Activated gamma-delta T cell treated with Interleukin-2 at 50 U/mL for 16 hours (primary cell): ENCODE measurements at places on chromosomes 12 and 14.

DNA sequence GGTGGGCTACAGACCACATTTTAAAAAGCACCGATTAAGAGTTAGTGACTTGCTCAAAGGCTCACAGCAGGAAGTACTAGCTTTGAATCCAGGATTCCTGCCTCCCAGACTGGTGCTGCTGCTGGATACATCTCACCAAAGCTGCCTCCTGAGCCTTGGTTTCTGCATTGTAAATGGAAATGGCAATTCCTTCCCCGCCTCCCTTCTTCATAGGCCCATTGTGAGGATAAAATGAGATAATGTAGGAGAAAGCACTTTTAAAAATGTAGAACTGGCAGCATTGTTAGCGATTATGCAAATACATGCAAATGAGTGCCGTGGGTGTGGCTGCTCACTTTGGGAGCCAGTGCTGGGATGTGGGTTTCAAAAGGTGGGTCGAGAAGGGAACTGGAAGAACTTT lies 15.4 kb downstream of the PDE1B start:
- no peak for DNase-seq

GRCh38 chr12:52495389-52495788 lies 2.3 kb upstream of the KRT6A start:
- no peak for DNase-seq

DNA sequence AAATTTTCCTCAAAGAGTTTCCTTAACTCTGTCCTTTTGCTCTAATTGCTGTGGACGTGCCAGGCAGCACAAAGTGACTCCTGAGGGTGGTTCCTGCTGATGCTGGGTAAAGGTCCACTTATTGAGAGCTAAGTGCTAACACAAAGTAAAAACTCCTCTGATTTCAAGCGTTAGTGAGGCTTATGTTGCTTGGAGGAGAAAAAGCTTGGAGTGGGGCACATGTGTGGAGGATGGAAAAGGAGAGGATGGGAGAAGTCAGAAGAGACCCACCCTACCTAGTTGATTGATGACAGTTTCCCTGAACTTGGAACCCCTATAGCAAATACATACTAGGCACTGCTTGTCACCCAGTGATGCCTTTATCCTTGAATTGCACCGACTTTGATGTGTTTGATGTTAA lies 10.1 kb upstream of the SLC11A2 start:
- no peak for DNase-seq

DNA sequence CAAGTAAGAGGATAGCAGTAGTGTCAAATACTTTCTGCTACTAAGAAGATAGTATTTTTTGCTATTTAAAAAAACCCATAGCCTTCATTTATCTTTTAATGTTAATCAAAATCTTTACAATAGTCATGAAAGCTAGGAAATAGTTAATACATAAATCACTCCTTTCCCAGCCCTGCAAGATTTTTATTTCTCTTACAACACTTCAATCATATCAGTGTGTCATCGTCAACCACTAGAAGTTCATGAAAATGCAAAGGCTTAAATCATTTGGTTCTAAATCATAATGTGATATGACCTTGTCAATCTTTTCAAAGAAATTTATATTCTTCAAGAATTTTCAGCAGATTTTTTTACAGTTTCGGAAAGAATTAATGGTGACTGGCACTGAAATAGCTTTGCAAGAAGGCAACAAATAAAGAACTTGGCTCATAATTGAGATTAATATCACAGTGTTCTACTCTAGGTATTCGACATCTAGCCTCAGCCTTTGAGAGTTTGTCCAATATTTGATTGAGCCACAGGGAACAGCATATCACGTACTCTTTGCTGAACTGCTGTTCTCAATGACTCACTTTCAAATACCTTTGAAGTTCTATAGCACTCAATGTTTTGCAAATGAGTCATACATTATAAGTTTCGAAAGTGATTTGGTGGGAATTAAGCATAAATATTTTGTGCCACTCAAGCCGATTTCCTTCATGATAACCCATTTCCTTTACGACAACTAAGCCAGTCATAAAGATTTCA lies 384.0 kb upstream of the FOXG1 start:
- no peak for DNase-seq

DNA sequence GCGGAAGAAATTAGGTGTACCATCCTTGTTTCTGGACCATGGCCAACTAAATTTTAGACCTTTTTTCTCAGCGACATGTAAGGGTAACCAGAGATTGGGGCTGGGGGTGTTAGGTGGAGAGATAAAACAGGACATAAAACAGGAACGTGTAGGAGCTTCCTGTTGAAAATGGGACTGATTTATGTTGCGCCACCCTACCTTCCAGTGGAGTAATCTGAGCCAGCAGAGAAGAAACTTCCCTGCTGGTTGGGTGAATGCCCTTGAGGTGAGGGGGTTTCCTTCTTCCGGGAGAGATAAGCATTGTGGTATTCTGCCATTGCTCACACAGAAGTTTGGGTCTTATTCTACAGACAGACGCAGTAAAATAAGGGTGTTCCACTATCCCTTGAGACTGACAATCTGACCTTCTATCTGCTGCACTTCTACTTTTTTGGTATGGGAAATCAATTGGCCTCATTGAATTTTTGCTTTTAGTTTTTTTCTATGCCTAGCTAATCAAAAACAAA lies 417.6 kb downstream of the PCNX1 start:
- DNase-seq = peak; percentile 26

DNA sequence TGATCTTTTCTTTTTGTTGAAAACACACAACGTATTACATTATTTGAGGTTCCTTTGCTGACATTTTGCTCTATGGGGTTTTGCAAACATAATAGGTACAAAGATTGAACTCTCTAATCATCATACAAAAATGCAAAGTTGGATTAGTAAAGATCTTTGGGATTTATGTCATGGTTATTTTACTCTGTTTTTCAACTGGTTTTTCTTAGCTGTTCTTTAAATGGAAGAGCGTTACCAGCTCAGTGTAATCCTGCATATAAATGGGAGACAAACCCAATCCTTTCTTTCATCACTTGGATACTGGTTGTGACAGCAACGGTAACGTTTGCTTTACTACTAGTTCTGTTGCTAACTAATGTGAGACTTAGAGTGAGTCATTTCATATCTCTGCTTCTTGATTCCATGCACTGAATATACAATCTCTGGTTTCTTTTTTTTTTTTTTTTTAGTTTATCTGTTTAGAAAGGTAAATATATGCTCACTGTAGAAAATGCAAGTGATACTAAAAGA lies 104.9 kb upstream of the NOVA1 start:
- DNase-seq = no peak

GRCh38 chr12:24911271-24911791 lies 37.6 kb downstream of the BCAT1 start:
- no peak for DNase-seq

- DNase-seq = no peak
Measured at GRCh38 chr14:84090837-84091236, 1439.1 kb upstream of the FLRT2 start.

GRCh38 chr12:128802756-128803155 lies 21.0 kb downstream of the SLC15A4 start:
- no peak for DNase-seq

GRCh38 chr12:7271893-7272514 lies 31.9 kb upstream of the ACSM4 start:
- no peak for DNase-seq

DNA sequence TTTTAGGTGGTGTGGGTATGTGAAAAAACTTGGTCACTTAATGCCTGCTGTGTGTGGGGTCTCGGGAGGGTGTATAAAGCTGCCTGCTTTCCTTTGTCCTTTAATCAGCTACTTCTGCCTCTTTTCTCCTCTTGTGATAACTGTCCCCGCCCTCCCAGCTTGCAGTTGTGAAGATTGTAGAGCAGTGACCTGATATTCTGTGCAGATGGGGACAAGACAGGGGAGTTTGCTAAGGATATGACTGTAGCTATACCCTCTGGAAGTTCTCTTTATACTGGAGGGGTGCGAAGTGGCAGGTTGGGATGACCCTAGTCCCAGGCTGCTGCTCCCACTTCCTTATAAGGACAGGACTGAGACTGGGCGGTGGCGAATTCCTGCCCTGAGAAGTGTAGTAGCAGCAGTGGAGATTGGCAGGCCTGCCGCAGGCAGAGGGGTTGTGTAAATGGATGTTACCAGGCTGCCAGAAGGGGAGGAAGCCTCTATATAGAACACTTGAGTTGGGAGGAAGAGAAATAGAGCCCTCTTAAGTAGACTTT lies 835 bp downstream of the MYL6 start:
- no peak for DNase-seq

DNA sequence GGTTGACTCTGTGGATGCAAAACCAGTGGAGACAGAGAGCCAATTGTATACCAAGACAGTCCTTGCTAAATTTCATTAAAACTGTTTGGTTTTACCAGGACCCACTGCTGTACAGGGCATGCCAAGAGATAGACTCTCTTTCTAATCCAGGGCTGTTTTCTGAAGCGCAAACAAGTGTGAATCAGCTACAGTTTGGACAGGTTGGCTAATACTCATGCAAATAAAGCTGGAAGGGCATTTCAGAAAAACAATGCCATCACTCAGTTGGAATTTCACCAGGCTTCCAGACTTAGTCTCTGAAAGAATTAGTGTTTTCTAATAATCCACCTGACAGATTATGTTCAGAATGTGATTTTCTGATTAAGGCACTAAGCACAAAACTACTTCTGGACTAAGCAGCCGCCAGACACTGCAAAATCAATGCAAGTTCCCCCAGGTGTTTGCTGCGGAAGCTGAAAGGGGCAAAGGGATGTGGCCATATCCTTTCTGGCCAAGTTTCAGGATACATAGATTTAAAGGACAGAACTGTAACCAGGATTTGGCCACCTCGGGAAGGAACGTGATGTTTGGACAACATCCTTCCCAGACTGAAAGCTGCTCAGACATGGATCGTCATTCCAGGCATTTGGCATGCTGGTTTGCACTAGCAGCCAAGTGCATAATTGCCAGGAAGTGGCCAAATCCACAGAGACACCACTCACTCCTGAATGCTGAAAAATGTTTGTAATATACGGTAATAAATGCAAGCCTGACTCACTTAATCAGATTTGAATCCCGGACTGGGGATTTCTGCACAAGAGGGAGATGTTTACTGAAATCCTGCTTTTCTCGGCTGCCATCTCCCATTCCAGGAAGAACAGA lies 32.0 kb upstream of the CDKN3 start:
- DNase-seq = no peak

GRCh38 chr14:61973981-61974380 lies 211.8 kb downstream of the SNAPC1 start:
- no peak for DNase-seq

GRCh38 chr12:80756875-80757274 lies 40.2 kb downstream of the MYF5 start:
- DNase-seq = no peak

GRCh38 chr14:89117012-89117411 lies 292.6 kb downstream of the TTC8 start:
- DNase-seq = no peak

DNA sequence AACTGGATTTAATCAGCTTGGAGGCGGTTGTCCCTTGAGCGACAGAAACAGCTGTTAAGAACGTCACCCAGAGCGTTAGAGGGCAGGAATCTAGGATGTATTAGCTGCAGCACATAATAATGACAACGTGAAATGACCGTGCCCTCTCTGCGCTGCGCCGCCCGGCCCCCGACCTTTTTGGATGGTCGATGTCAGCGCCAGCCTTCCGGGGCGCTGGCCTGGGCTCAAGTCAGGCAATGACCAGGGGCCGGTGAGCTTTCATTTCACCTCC lies 427 bp upstream of the TMEM120B start:
- no peak for DNase-seq

- no peak for DNase-seq
Measured at GRCh38 chr12:60209933-60210332, 614.1 kb downstream of the SLC16A7 start.

DNA sequence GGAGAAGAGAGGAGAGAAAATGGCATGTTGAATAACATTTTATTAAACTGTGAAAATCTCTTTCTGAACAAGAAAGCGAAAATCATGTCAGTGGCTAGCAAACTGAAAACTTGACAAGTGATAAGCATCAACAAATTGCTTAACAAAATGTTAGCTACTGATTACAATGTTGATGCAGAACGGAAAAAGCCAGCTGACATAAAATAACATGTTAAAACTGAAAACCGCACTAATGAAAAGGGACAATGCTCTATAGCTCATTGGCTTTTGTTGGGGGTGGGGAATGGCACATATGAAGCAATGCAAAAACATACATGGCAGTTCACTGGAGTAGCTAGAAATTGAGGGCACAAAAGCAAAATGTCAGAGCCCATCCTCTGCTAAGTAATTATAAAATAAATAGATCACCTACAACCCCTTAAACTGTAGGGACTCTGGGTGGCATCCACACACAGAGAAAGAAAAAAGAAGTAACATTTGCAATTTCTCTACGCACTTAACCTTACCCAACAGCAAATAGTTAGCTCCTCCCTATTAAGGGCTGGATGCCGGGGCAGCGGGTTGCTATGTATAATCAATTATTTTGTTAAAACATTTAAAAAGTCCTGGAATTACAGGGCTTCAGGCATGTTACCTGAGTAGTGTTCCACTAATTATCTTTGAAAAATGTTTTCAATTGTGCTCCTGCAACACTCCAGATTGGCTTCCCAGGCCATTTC lies 129.2 kb upstream of the USP15 start:
- DNase-seq = no peak

- no peak for DNase-seq
Measured at GRCh38 chr14:46596236-46596635, 55.3 kb downstream of the RPL10L start.

- no peak for DNase-seq
Measured at GRCh38 chr14:95498622-95499353, 17.7 kb downstream of the SYNE3 start.

- DNase-seq = no peak
Measured at GRCh38 chr12:40668099-40668529, 24.1 kb upstream of the CNTN1 start.

- no peak for DNase-seq
Measured at GRCh38 chr12:115623764-115624334, 653.6 kb downstream of the MED13L start.

GRCh38 chr14:26963711-26964110 lies 365.9 kb upstream of the NOVA1 start:
- DNase-seq = no peak

GRCh38 chr14:103016594-103016993 lies 40.8 kb downstream of the CDC42BPB start:
- DNase-seq = no peak

- peak; percentile 4 for DNase-seq
Measured at GRCh38 chr12:110073049-110073831, 24.9 kb upstream of the C12orf76 start.

GRCh38 chr14:35140718-35141581 lies 18.6 kb downstream of the PRORP start:
- no peak for DNase-seq

DNA sequence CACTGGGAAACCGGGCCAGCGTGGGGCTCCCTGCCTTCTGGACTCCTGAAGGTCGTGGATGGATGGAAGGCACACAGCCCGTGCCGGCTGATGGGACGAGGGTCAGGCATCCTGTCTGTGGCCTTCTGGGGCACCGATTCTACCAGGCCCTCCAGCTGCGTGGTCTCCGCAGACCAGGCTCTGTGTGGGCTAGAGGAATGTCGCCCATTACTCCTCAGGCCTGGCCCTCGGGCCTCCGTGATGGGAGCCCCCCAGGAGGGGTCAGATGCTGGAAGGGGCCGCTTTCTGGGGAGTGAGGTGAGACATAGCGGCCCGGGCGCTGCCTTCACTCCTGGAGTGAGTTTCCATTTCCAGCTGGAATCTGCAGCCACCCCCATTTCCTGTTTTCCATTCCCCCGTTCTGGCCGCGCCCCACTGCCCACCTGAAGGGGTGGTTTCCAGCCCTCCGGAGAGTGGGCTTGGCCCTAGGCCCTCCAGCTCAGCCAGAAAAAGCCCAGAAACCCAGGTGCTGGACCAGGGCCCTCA lies 26.9 kb downstream of the HIP1R start:
- DNase-seq = no peak
